ENCODE measurements at places on chromosomes 4 and X.

GRCh38 chr4:113869743-113870375 lies 108.3 kb upstream of the CAMK2D start:
- DNase-seq, result no peak

DNA sequence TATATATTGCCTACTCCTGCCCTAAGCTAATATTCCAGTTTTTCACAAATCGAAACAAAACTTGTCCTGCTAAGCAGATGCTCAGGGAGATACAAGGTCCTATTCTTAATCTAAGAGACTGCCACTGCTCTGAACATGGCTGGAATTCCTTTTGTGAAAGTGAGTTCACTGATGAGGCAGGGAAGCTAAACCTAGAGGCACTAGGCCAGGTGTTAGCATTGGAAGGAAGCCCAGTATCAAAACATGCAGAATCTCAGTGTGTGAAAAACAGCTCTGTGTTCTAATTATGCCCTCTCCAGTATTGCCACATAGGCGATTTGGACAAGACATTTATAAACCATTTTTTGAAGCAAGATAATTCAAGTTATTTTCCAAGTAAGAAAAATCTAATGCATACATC lies 47.6 kb downstream of the ABCG2 start:
- no peak for DNase-seq

- no peak for DNase-seq
These were observed 22.2 kb downstream of the SMIM43 start for GRCh38 chr4:121742794-121743193.

DNA sequence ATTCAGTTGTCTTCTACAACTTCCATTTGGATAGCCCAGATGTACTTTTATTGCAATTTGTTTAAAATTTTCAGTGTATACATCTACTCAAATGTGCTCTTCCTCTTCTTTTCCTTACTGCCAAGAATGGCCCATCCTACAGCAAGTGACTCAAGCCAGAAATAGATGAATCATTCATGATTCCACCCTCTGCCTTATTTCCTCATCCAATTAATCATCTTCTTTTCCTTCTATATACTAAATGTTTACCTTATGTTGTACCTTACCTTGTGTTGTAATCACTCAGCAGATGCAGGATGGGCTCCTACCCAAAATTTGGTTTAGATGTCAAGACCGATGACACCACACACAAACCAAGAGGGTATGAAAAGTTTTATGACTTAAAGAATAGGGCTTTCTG lies 437.8 kb downstream of the GRXCR1 start:
- DNase-seq, result no peak

DNA sequence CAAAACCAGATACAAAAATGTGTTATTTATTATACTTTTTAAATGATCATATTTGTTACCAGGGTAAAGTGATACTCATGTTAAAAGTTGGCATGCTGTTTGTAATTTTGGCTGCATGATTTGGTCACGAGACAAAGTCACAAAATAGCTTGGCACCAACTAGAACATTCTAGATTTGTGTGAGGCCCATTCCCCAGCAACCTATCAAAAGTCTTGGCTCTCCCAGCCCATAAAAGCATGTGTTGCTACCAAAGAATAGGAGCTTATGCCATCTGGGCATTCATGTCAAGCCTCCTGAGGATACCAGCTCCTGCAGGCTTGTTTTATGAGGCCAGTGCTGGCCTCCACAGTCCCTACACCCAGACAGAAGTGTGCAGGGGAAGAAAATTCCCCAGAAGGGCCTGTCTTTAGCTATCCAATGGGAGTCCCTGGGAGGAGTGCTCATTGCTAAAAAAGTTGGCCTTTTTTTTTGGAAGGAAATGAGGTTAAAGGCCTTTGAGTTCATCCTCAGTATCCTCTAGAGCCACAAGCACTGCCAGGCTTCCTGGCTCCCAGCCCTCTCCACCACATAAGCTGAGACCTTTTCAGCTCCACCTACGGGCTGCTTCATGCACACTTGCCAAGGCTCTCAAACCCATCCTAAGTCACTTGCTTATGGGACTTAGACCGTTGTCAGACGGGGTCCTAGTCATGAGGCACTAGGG lies 211.9 kb upstream of the EOLA2 start:
- no peak for DNase-seq
